ENCODE measurements at places on chromosomes 6 and 20. TPM values are rescaled to one million over a fixed set of nuclear protein-coding genes. Genes with fewer than 3 reads are reported as not detected.

- DNase-seq: no peak
- H3K4me1 ChIP-seq: peaks cover 32% of the 10 kb centered on the region
- peaks cover 78% of the 10 kb centered on the region for H3K36me3 ChIP-seq
Observed at GRCh38 chr6:42110683-42111082, 31.7 kb downstream of the C6orf132 start.

DNA sequence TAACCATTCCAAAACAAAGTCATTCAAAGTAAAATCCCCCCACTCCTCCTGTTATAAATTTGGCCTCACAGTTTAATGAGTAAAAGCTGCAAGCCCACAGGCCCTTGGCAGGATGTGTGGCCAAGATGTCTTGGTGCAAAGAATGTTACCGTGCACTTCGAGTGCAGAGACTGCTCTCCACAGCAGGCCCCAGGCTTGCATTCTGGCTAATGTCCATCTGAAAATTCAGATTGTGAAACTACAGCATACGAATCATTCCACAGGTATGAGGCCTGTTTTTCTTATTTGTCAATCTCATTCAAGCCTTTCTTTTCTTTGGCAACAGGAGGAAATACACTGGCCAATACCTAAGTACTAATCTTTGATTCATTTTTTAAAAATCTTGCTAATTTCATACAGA, 7.1 kb downstream of the RPS6KA2 start:
- peaks cover 18% of the 10 kb centered on the region for H3K36me3 ChIP-seq
- peaks cover 52% of the 10 kb centered on the region for H3K4me1 ChIP-seq
- no peak overlapping the region for H3K27ac ChIP-seq
- DNase-seq: peak; percentile 43
- H3K27me3 ChIP-seq: no peaks in the 10 kb centered on the region

The POM121L2 gene
- total RNA-seq: not detected

DNA sequence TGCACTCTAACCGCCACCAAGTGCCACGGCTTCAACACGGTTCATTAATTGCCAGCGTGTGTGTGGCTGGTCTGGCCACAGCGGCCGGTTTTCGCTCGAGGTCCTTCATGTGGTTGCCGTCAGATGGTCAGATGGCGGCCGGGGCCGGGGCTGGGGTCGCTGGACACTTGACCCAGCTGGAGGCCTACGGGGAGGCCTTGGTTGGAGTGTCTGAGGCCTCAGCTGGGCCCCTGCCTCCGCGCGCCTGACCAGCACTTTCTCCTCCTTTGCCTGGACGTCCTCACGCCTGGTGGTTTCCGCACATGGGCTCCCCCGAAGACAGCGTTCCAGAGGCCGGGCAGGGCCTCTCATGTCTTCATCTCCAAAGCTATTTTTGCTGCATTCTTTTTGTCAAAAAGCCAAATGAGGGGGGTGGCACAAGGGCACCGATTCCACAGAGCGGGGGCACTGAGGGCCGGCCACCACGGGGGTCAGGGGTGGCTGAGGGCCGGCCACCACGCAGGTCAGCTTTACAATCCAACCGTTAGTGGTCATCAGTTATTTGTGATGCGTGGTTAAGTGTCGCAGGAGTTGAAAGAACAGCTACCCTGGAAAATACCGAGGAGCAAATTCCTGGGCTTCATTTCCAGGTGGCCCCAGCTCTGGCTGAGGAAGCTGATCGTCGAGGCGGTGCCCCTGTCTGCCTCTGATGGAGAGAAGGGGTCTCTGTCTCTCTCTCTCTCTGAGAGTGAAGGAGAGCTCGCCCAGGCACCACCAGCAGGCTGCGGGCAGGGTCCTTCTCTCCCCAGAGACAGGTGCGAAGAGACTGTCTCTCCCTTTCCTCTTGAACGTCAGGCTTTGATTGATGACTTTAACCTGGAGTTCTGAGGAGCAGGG, 50.5 kb upstream of the FRMD1 start:
- peaks cover 90% of the 10 kb centered on the region for H3K27me3 ChIP-seq
- no peak overlapping the region for H3K4me3 ChIP-seq
- no peaks in the 10 kb centered on the region for H3K36me3 ChIP-seq

DNA sequence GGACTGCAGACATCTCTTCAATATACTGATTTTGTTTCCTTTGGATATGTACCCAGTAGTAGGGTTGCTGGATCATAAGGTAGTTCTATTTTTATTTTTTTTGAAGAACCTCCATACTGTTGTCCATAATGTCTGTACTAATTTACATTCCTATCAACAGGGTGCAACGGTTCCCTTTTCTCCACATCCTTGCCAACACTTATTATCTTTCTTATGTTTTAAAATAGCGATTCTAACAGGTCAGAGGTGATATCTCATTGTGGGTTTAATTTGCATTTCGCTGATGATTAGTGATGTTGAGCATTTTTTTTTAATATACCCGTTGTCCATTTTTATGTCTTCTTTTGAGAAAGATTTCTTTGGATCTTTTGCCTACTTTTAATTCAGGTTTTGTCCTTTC, 2.0 kb upstream of the TP53RK start:
- H3K4me3 ChIP-seq: no peak overlapping the region
- H3K27ac ChIP-seq: no peak overlapping the region
- no peak for DNase-seq
- no peaks in the 10 kb centered on the region for H3K4me1 ChIP-seq
- peaks cover 26% of the 10 kb centered on the region for H3K36me3 ChIP-seq
- no peaks in the 10 kb centered on the region for H3K27me3 ChIP-seq

GRCh38 chr6:34455831-34456230, 10.0 kb upstream of the PACSIN1 start:
- DNase-seq: no peak
- no peak overlapping the region for H3K27ac ChIP-seq
- no peak overlapping the region for H3K4me3 ChIP-seq
- peaks cover 25% of the 10 kb centered on the region for H3K27me3 ChIP-seq
- H3K36me3 ChIP-seq: no peaks in the 10 kb centered on the region

The FAM217A gene
- total RNA-seq: not detected

DNA sequence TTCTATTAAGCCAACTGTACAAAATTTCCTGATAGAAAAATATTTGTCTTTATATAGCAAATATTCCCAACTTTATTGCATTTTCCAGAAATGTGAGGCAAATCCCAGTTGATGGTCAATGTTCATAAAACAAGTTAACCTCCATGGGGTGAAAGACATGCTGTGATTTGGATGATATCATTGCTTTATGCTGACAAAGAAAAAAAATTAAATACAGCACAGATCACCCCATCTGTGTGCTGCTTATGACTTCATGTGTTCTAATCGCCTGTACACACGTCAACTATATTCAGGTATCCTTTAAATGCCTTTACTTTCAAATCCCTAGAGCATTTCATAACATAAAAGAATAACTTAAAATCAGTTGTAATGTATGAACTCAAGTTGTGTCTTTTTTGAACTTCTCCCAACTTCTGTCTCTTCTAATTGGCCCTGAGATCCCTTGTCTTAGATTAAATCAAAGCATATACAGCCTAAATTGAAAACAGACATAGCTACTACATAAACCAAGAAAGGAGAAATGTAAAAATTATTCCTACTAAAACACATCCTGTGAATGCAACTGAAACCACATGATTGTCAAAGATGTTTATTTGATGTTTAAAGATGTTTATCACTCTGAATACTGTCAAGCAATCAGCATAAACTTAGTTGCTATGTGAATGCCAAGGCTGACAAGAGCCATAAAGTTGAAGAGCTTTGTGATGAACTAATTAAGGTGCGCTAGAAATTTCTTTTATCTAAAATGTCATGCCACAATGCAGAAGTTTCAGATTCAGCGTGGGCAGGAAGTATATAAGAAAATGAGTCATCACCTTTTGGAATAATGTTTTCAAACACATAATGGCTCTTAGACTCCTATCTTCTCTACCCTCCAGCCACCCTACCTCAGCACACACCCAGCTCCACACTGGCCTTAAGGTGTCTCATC, 68.7 kb downstream of the FILIP1 start:
- DNase-seq: no peak
- H3K27ac ChIP-seq: peak overlapping the region; percentile 27
- no peak overlapping the region for H3K4me3 ChIP-seq
- no peaks in the 10 kb centered on the region for H3K27me3 ChIP-seq
- no peaks in the 10 kb centered on the region for H3K36me3 ChIP-seq

The TPD52L1 gene
- total RNA-seq: 37.5 TPM

The RBPJL gene
- not detected for total RNA-seq

The SLC22A2 gene
- not detected for total RNA-seq

DNA sequence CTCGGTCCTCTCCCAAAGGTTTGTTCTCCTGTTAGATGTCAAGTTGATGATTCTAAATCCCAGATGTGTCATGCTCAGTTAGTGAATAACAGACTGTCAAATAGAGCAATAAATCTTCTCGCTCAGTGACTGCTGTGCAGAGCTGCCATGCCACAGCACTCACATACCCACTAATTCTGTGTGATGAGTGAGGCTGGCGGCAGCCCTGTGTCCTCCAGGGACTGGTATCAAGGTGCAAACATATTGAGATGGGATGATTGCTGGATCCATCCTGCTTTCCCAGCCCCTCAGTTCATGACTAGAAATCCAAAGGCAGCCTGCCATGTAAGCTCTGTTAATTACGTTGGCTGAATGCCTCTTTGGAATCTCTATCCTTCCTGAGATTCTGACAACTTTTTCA, 103.9 kb downstream of the OLIG3 start:
- H3K4me1 ChIP-seq: no peaks in the 10 kb centered on the region
- H3K4me3 ChIP-seq: no peak overlapping the region

DNA sequence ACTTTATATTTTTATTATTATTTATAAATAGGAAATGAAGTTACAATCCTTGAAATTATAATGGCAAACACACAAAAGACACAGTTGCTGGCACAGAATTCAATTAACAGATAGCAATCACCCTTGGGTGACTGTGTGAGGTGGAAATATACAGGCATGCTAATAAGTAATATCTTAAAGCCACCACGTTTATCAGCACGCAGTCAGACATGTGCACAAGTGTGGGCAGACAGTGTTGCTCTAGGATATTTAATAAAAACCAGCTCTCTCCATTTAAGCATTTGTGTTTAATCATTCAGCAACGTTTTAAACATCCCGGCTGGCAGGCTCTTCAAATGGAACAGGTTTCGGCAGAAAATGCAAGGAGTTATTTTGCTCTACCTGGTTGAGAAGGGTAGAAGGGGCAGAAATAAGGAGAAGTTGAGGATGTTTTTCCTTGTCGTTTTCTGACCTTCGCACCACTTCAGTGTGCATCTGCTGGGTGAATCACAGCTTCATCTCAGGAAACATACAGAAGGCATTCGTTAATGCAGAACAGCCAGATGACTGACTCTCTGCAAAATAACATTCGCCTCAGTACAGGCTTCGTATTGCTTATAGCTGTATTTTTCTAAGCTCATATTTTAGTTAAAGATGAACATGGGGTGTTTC, 585.1 kb downstream of the QKI start:
- H3K4me3 ChIP-seq: no peak overlapping the region
- no peaks in the 10 kb centered on the region for H3K4me1 ChIP-seq
- H3K36me3 ChIP-seq: no peaks in the 10 kb centered on the region
- no peaks in the 10 kb centered on the region for H3K27me3 ChIP-seq

- no peaks in the 10 kb centered on the region for H3K36me3 ChIP-seq
- peaks cover 71% of the 10 kb centered on the region for H3K27me3 ChIP-seq
- no peak for DNase-seq
- no peak overlapping the region for H3K4me3 ChIP-seq
- H3K4me1 ChIP-seq: no peaks in the 10 kb centered on the region
- no peak overlapping the region for H3K27ac ChIP-seq
Observed at GRCh38 chr20:723756-724155, 44.5 kb downstream of the SLC52A3 start.

DNA sequence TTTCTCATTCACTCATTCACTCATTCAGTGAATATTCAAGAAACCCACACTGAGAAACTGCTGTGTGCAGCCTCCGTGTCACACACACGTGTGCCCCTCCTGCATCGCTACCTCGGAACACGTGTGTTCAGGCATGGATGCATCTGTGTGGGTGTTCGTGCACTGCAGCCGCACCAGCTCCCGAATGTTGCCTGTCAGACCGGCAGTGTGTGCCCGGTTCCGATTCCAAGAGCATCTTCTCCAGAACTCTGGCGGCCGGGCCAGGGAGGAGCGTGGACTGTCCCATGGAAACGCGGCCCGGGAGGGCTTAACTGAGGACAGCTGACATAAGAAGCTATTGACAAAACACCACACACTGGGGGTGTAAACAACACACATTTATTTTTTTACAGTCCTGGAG, 216.0 kb downstream of the DLL1 start:
- H3K4me3 ChIP-seq: no peak overlapping the region
- no peak for DNase-seq
- H3K27me3 ChIP-seq: peaks cover 27% of the 10 kb centered on the region
- H3K4me1 ChIP-seq: no peaks in the 10 kb centered on the region

- peaks cover 10% of the 10 kb centered on the region for H3K27me3 ChIP-seq
- H3K4me1 ChIP-seq: no peaks in the 10 kb centered on the region
- H3K36me3 ChIP-seq: no peaks in the 10 kb centered on the region
- H3K4me3 ChIP-seq: no peak overlapping the region
- no peak for DNase-seq
Observed at GRCh38 chr20:19012676-19013075, 199.1 kb downstream of the SCP2D1 start.

DNA sequence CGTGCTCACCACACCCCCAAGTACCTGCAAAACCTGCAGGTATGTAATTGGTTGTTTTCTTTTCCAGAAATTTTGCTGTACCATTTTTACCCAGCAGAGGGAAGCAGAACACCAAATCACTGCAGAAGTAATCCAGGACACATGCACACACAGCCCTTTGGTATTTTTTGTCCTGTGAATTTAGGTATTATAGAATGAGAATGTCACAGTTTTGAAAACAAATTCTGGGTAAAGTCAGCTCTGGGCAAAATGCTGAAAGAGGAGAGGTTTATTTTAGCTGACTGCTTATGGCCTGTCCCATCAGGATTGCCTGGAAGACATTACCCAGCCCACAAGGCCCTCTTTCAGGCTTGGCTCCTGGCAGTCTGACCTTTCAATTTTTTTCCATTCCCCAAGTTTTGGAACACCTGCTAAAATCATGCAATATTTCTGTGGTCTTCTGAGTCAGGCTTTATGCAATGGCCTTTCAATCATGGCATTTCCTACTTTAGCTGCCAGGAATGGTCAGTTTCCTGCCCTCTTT, 3.5 kb upstream of the EFHC1 start:
- no peak overlapping the region for H3K27ac ChIP-seq
- no peaks in the 10 kb centered on the region for H3K36me3 ChIP-seq
- no peaks in the 10 kb centered on the region for H3K27me3 ChIP-seq

DNA sequence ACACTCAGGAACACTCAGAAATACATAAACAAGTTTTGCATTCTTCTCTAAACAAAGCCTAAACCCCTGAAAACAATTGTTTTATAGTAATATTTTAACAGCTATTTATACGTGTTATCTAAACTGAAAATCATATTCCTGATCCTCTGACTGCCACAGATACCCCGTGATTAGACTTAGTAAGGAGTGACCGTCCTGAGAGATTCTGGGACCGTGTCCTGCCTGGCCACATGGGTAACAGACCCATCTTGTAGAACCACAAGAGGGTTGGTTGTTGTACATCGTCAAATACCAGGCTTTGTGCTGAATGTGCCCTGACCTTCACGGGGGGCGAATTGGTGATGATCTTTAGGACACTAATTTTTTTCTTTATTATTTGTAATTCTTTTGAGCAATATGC, 214.4 kb downstream of the TMEM242 start:
- peaks cover 12% of the 10 kb centered on the region for H3K4me1 ChIP-seq
- H3K27me3 ChIP-seq: no peaks in the 10 kb centered on the region
- H3K27ac ChIP-seq: no peak overlapping the region

All from Calu3 (cell line).